ENCODE measurements at places on chromosomes 6 and 20. TPM values are rescaled to one million over a fixed set of nuclear protein-coding genes. Genes with fewer than 3 reads are reported as not detected.

ADGRG6 gene
- polyA plus RNA-seq = not detected

UBD gene
- not detected for polyA plus RNA-seq

NOP56 gene
- 105 TPM for polyA plus RNA-seq

HLA-DRB5 gene
- polyA plus RNA-seq = 39.2 TPM

CRISP1 gene
- not detected for polyA plus RNA-seq

PRICKLE4 gene
- polyA plus RNA-seq = not detected

UCKL1 gene
- polyA plus RNA-seq = 25.1 TPM

DNA sequence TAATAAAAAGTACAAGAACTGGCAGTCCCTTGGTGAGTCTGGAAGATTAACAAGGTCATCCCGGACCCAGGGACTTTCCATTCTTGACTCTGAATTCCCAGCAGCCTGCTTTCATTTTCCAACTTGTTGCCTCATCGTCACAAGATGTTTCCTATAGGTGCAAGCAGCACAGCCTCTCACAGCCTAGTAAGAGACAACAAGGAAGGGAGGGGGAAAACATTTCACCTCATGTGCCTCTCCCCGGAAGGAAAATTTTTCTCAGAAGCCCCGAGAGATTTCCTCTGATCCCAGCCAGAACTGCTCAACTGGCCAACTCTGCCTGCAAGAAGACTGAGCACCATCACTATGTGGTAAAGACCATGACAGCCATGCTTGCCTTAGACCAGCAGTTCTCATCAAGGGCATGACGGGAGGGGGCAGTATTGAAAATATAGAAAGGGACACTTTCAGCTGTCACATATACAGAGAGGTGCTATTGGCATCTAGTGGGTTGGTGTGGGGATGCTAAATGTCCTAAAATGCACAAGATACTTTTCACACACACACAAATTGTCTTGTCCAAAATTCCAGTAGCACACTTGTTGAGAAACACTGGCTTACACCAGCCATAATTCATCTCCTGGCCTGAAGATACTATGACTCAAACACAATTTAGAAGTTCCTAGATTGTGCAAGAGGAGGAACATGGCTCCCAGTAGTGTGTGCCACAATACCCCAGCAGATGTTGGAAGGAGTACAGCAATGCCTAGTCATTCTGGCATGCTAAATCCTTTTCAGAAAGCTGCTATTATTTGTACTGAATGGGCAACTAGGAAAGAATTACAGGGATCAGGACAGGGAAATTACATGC, 10.8 kb upstream of the WTAP start:
- no peak for DNase-seq

- no peak for DNase-seq
Measured at GRCh38 chr6:35490821-35491557, 5.9 kb downstream of the TEAD3 start.

DNA sequence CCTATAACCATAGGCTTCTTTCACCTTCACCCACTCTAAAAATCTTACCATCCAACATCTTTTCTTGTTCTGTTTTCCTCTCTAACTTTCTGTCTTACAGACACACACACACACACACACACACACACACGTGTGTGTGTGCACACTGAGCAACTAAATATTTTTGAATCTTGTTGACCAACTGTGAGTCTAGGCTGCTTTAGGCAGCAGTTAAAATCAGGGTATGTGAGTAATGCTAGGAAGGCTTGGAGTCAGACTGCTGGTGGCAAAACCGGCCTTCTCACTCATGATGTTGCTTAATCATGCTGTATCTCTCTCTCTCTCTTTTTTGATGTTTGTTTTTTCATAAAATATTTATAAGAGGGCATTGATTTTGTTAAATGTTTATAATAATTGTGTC, 103.1 kb upstream of the TBX18 start:
- DNase-seq = no peak

- no peak for DNase-seq
Measured at GRCh38 chr6:13152764-13153163, 175.6 kb downstream of the TBC1D7 start.

DNA sequence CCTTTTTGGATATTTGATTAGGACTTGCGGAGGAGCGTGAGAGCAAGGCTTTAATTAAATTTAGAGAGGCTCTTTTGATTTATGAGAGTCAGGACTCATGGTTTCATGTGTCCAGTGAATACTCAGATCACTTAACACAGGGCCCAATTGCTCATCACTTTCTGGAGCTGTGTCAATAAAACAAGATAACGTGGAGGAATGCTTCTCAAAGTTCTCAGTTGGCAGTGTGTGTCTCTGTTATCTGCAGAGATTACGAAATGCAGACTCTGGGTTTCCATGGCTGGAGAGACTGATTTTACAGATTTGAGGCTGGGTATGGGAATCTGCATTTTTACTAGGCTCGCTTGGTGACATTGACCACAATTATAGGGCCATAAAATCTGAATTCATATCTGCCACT, 335.8 kb upstream of the FLRT3 start:
- no peak for DNase-seq

- DNase-seq = no peak
Measured at GRCh38 chr6:70398783-70399728, 14.3 kb upstream of the FAM135A start.

GRCh38 chr6:156359912-156360311, 417.3 kb upstream of the ARID1B start:
- no peak for DNase-seq

- no peak for DNase-seq
Measured at GRCh38 chr6:163883984-163884383, 469.5 kb downstream of the QKI start.

DNA sequence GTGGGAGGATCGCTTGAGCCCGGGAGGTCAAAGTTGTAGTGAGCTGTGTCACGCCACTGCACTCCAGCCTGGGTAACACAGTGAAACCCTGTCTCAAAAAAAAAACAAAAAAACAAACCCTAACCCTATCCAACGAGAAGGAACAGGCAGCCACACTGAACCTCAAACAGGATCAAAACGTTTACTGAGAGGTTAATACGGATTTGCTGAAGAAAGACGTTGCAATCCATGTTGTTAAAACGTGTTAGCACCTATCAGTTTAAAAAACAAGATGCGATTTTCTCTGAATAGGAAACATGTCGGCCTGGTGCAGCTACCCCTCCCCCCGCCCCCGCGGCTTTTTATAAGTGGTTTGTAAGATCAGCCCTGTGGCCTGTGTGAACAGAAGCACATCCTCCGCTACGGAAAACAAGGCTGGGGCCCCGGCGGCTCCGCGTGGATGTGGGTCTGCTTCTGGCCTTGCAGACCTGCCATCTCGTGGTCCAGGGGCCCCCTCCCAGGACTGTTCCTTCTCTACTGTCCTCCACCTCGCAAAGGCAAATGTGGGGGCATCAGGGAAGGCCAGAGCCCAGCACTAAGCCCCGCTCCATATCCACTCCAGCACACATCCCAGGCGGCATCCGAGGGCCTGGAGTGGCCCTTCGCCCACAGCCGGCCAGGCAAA, 11.4 kb downstream of the SLC2A4RG start:
- DNase-seq = peak; percentile 25

GRCh38 chr6:12222405-12223366, 67.5 kb upstream of the EDN1 start:
- DNase-seq = no peak

GRCh38 chr6:111983193-111983592, 70.7 kb upstream of the CCN6 start:
- DNase-seq = no peak

- DNase-seq = no peak
Measured at GRCh38 chr20:61819921-61820825, 245.5 kb downstream of the TAF4 start.

- DNase-seq = no peak
Measured at GRCh38 chr6:110517034-110517433, 40.6 kb upstream of the SLC22A16 start.

- DNase-seq = no peak
Measured at GRCh38 chr6:84882768-84883766, 118.7 kb upstream of the TBX18 start.

DNA sequence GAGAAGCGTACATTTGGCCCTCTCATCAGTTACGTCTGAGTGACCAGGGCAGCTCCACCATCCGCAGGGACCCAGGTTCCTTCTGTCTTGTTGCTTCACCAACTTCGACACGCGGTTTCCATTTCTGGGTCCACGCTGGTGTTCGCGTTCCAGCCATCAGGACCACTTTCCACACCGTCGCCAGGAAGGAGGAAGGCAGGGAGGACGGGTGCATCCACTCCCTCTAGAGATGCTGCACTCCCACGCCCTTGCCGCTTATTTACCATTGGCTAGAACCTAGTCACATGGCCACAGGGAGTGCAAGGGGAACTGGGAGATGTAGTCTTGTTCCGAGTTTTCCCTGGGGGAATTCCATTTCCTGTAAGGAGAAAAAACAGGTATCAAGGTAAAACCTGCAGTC, 33.2 kb upstream of the SNX9 start:
- no peak for DNase-seq

GRCh38 chr6:159790956-159791598, 810 bp downstream of the MRPL18 start:
- DNase-seq = peak; percentile 6

DNA sequence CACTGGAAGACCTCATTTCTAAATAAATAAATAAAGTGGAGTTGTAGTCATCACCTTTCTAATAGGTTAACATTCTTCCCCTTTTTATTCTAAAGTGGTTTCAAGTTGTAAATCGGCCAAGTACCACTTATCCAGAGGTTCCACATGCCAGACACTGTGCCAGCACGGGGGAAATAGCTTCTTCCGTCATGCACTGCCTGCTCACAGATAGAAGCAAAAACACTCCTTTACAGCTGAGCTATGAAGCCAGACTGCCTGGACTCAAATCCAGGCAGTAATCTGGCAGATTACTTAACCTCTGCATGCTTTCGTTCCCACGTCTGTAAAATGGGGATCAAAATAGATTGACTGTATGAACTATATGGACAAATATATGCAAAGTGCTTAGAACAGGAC, 17.2 kb upstream of the SCML4 start:
- no peak for DNase-seq

- no peak for DNase-seq
Measured at GRCh38 chr6:137977206-137977605, 110.1 kb downstream of the TNFAIP3 start.

DNA sequence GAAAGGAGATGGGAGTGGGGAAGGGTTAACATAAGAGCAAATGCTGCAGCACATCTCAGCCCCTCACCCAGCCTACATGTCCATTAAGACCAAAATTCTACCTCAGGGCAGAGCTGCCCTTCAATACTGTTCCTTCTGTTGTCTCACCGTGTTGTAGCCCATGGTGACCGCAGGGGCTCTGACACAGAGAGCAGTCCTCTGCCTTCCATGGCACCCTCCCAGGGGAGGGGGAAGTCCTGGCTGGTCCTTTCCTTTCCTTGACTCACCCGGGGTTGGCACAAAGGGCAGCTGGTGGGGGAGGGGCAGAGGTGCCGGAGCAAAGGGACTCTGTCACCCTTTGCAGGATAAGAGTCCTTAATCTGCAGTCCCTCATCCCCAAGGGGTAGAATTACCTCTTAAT, 15.2 kb downstream of the NKX2-2 start:
- no peak for DNase-seq

GRCh38 chr6:139330826-139331500, 39.2 kb upstream of the TXLNB start:
- DNase-seq = no peak

Measured in CD4-positive, CD25-positive, alpha-beta regulatory T cell (primary cell).